ENCODE measurements at places on chromosomes 12 and 14.

DNA sequence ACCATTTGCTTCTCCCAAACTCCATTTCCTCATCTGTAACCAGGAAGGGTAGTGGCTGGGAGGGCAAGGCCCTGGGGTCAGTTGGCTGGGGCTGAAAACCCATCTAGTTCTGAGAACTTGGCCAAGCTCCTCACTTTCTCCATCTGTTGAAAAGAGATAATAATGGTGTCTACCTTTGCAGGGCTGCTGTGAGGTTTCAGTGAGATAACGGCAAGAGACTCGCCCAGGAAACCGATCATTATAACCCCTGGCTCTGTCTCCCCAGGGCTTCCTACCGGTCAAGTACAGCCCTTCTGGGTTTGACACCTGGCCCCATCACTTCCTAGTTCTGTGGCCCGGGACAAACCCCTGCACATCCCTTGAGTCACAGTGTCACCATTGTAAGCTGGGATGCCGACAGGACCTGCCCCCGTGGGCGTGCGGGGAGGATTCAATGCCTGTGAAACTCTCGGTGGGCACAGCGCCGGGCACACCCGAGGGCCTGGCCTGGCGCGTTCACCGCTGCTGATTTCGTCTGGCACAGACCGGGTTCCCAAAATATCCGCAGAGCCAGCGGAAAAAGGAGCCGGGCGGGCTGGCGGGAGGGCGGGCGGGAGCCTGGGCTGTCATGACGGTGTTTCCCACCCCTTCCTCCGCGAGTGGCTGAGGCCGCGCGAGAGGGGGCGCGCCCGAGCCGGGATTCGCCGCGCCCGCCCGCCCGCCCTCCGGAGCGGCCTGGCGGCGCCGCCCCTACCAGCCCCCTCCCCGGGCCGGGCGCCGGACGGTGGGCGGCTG is 4.4 kb downstream of the KMT5A start:
- peak overlapping the region; percentile 88 for H3K4me3 ChIP-seq
- H3K27me3 ChIP-seq = peaks cover 11% of the 10 kb centered on the region
- H3K4me1 ChIP-seq = peaks cover 25% of the 10 kb centered on the region
- peak overlapping the region; percentile 65 for H3K27ac ChIP-seq
- H3K36me3 ChIP-seq = peaks cover 25% of the 10 kb centered on the region

DNA sequence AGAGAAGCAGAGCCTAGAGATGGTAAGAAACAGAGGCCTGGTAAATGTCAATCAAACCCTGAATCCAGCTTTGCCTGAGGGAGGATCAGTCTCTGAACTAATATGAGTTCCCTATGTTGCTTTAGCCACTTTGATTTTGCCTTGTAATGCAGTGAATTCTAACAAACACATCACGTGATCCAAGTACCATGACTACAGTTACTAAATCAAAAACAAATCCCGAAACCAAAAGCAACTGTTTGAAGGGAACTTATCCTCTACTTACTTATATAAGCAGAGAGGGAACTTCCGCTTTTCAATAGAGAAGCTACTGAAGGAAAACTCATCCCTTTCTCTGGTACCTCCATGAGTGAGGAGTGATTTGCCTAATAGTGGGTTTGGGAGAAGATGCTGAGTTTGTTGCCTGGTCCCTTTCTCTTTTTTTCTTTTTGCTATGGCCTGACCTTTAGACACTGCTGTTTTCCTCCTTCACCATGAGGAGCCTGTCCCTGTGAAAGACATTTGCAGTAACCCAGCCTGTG is 7.7 kb upstream of the PPTC7 start:
- H3K36me3 ChIP-seq = no peaks in the 10 kb centered on the region
- no peaks in the 10 kb centered on the region for H3K27me3 ChIP-seq
- no peak overlapping the region for H3K27ac ChIP-seq
- peaks cover 1% of the 10 kb centered on the region for H3K4me1 ChIP-seq

- H3K4me3 ChIP-seq = peak overlapping the region; percentile 3
- no peaks in the 10 kb centered on the region for H3K36me3 ChIP-seq
- H3K27me3 ChIP-seq = peaks cover 1% of the 10 kb centered on the region
- no peak overlapping the region for H3K27ac ChIP-seq
- peaks cover 79% of the 10 kb centered on the region for H3K4me1 ChIP-seq
Measured at GRCh38 chr14:22479776-22480464, 109.1 kb downstream of the DAD1 start.

DNA sequence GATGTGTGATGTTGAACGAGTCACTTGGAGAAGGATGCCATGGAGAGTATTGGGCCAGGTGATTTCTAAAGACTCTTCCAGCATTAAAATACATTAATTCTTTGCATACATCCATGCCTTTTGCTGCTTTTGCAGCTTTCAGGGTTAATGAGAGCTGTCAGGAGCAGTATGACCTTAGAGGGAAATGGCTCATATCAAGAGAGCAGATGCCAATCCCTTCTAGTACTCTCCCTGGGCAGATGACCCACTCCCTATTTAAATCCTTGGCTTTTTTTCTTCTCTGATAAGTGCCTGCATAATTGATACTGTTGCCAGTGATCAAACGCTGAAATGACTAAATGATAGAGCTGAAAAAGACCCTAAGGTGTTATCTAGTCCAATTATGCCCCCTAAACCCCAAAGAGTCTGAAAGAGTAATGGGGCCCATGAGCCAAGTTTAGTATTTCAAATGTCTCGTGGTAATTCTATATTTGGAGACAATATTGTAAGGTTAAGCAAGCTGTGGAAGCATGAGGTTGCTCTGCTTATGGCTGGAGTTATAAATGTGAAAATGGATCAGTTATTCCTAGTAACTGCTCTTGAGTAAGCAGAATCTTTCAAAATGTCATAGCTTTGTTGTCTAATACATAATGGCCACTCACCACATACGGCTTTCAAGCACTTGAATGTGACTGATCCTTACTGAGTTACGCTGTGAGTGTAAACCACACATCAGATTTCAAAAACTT is 137.3 kb downstream of the ETV6 start:
- no peak for DNase-seq
- peaks cover 2% of the 10 kb centered on the region for H3K27me3 ChIP-seq
- H3K36me3 ChIP-seq = peaks cover 23% of the 10 kb centered on the region

Data from endothelial cell (in vitro differentiated cells).